ENCODE measurements at places on chromosomes 5 and 9.

- DNase-seq, result no peak
Measured at GRCh38 chr5:95731571-95732554, 727 bp downstream of the RHOBTB3 start.

GRCh38 chr5:9972059-9972458 lies 277.6 kb downstream of the ATPSCKMT start:
- no peak for DNase-seq

GRCh38 chr9:120413121-120414048 lies 166.6 kb downstream of the CDK5RAP2 start:
- no peak for DNase-seq

DNA sequence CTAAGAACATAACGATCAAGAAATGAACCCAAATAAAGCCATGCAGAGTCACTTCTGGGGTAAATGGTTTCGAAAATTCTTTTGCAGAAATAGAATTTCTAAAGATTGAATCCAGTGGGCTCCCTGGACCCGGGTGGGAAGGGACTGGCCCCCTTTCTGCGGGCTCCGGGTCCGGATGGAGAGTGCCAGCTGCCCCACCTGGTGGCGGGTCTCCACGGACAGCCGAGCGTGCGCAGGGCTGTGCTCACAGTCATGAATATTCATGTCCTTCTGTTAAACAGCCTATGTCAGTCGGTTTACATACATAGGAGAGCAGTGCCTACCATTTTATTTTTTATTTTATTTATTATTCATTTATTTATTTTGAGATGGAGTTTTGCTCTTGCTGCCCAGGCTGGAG lies 4.7 kb upstream of the PPP1R26 start:
- DNase-seq, result peak; percentile 65

- DNase-seq, result no peak
Measured at GRCh38 chr9:4967523-4967922, 17.5 kb upstream of the JAK2 start.

- DNase-seq, result no peak
Measured at GRCh38 chr5:131671994-131672655, 37.1 kb upstream of the RAPGEF6 start.

DNA sequence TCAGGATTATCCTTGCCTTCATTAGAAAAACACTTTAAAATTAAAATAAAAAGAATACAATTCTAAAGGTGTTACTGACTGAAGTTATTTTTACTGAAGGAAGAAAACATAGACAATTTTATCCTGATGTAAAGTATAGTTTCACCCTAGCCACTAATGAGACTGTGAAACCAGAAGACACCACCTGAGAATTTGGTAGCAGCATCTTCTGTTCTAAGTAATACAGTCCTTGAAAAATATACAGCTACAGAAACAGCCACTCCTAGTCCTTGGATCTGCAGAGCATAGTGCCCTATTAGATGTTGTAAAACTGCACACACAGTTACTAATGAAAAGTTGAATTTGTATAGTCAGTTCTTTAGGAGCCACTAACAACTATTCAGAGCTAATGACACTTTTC lies 377.7 kb downstream of the PRR16 start:
- DNase-seq, result no peak

DNA sequence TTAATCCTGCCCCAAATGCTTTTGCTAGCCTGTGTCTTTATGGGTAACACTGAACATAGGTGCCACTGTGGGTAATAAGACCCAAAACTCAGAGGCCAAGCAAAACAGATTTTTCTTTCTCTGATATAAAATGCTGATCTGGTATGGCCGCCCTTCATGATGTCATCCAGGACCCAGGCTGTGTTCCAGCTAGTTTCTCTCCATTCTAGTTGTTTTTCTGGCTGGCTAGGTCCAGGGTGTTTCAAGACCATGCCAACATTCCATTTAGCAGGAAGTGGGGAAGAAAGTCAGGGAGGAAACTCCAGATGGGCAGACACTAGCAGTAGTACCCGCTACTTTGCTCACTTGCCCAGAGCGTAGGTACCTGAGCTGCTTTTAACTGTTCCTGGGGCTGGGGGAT lies 183.9 kb upstream of the OTULINL start:
- no peak for DNase-seq

DNA sequence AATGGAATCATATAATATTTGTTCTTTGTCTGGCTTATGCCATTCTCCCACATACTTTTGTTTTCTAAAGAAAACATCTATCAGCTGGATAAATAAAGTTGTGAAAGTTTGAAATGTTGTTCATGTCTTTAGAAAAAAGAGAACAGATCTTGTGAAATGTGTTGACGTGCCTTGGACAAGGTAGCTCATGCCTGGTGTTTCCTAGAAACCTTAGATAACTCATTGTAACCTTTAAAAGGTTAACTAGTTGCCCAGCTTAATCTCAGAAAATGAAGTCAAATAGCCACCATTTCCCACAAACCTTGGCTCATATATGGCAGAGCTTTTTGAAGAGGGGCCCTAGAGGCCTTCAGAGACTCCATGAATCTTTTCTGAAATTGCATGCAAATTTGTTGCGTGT lies 15.3 kb downstream of the CDO1 start:
- DNase-seq, result no peak

GRCh38 chr9:112811518-112811917 lies 61.0 kb downstream of the SNX30 start:
- DNase-seq, result no peak

DNA sequence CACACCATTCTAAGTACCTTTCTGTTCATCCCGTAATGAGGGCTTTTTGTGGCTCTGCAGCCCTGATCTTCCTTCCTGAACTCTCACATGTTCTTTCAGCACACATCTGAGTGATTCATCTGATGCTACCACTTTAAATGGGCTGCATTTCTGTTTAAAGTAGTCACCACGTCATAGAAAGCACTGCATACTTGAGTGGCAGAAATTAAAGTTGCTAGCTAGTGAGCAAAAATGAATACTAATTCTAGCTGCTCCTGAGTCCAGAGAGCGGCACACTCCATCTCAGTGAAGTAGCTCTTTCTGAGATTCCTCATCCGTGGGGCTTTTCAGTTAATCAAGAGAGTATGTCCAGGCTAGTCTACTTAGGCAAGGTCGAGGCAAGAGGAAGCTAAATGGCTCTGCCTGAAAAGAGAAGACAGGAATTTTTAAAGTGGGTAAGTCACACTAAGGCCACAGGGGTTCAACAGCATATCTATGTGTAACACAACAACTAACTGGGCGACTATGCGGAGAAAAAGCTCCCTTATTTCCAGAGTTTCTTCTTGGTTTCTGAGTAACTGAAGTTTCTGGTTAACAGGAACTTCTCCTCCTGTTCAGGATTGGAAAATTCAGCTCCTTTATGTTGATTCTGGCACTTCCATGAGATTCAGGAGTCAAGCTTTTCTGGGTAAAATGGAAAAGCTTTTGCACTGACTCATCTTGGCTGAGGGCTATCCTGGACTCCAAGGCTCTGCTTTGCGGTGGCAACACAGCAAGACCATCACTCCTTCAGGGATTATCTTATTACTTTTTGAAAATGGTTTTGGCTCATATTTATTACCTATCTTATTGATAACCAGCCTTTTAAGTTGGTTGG lies 109.5 kb downstream of the TAF11L14 start:
- no peak for DNase-seq

DNA sequence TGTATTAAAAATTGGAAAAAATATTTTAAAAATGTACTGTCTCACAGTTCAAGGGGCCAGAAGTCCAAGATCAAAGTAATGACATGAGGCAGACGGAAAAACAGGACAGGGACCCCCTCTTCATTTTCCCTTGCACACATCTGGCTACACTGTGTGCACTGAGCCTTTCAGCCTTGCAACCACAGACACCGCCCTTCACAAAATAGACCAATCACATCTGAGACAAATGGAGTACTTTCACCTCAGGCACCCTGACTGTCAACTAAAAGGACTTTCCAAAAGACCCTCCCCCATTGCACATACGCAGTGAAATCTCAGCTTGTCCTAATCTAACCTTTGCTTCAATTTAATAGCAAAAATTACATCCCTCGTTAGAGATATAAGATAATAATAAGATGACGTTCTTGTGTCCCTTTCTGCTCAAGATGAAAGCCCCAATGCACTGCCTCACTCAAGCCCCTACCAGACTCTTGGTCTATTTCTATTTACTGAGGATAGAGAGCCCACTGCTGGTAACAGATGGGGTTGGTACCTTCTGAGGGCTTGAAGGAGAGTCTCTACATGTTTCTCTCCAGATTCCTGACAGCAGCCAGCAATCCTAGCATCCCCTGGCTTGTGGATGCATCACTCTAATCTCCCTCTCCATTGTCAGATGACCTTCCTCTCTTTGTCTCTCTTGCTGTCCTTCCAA lies 514.8 kb upstream of the ADAMTS16 start:
- DNase-seq, result no peak

GRCh38 chr9:134598884-134599245 lies 42.7 kb upstream of the COL5A1 start:
- DNase-seq, result no peak

DNA sequence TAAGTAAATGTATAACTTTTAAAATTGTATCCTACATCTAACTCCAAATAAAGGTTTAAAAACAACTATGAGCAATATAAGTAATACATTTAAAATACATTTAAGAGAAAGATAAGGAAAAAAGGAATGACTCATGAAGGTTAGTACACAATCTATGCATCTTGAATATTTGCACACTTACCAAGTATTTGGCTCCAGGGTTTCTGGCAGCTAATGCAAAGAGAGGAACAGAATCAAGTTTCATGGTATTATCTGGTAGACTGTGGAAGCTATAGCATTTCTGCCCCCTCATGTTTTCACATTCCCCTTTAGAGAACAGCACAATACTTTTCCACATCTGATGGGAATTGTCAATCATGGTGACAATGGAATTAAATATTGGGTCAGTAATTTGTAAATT lies 132.1 kb downstream of the COX7C start:
- no peak for DNase-seq

DNA sequence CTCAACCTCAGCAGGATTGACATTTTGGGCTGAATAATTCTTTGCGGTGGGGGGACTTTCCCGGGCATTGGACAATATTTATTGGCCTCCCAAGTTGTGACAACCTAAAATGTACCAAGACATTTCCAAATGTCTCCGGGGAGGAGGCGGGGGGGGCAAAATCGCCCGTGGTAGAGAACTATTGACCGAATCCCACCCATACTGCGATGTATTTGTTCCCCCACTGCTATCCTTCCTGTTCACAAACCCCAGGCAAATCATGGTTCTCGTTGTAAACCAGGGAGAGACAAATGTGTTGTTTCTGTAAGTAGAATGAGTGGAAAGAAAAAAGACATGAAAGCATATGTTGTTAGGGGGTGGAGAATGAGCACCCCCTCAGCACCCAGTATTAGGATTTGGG lies 141.9 kb downstream of the PSAT1 start:
- DNase-seq, result no peak

GRCh38 chr5:56812110-56812509 lies 3.2 kb upstream of the MAP3K1 start:
- DNase-seq, result no peak

GRCh38 chr9:134073500-134073899 lies 5.7 kb upstream of the BRD3 start:
- no peak for DNase-seq

GRCh38 chr9:112809351-112809848 lies 58.8 kb downstream of the SNX30 start:
- peak; percentile 74 for DNase-seq

- DNase-seq, result no peak
Measured at GRCh38 chr9:72043576-72043975, 16.8 kb downstream of the C9orf57 start.

DNA sequence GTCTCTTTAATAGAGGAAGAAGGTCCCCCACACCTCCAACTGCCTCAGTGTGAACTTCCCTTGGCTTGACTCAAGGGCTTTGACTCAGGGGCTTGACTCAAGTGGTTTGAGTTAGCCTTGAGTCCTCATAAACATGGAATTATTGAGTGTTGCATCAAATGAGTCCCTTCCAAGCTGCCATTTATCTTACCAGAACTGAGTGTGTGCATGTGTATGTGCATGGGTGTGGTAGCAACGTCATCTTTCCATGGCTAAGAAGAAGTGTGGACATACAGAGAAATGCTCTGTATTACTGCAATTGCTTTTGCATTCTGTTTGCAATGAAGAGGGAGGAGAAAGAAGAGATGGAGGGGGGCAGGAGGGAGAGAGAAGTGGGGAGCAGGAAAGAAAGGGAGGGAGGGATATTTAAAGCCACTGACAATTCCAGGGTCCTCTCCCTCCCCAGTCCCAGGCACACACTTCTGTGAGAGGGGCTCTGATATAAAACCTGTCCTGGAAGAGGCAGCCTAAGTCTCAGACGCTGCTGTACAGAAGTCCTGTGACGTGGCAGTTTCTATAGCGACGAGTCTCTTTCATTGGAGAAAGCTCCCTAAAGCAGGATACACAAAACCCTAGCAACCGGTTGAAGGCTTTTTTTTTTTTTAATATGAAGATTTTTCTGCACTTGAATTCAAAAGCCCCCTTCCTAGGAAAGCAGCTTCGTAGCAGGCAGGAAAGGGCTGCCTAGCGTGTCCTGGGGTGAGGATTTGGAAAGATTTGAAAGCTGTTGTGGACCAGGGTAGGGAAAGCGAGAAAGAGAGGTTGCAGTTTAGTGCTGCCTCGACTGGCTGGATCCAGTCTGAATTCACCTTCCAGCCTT lies 93.3 kb upstream of the MAP1B start:
- DNase-seq, result no peak

DNA sequence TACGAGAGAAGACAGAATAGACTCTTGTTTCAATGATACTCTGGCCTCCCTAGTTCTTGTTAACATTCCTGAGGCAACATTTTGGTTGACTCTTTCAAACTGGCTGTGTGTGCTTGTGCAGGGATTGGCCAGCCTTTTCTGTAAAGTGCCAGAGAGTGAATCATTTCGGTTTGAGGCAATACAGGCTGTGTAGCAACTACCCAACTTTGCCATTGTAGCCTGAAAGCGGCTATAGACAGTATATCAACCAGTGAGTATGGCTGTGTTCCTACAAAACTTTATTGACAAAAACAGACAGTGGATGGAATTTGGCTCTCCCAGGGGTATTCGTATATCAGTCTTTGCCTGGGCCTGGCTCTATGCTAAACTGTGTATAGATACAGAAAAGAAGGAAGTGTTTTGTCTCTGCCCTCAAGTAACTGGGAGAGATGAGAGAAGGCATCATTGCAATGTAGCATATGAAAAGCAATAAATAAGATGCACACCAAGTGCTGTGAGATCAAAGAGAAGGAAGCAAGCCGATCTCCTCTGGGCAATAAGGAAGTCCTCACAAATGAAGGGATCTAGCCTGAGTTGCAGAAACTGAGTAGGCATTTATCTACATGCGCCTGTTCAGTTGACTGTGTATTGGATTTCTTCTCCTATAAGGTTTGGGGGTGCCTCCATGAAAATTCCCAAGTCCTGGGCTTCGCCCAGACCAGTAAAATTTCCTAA lies 568.0 kb upstream of the KLF4 start:
- DNase-seq, result no peak

GRCh38 chr5:127031863-127032232 lies 1.5 kb upstream of the MARCHF3 start:
- no peak for DNase-seq
